BE2C (cell line): ENCODE measurements at places on chromosomes 7 and 10.

DNA sequence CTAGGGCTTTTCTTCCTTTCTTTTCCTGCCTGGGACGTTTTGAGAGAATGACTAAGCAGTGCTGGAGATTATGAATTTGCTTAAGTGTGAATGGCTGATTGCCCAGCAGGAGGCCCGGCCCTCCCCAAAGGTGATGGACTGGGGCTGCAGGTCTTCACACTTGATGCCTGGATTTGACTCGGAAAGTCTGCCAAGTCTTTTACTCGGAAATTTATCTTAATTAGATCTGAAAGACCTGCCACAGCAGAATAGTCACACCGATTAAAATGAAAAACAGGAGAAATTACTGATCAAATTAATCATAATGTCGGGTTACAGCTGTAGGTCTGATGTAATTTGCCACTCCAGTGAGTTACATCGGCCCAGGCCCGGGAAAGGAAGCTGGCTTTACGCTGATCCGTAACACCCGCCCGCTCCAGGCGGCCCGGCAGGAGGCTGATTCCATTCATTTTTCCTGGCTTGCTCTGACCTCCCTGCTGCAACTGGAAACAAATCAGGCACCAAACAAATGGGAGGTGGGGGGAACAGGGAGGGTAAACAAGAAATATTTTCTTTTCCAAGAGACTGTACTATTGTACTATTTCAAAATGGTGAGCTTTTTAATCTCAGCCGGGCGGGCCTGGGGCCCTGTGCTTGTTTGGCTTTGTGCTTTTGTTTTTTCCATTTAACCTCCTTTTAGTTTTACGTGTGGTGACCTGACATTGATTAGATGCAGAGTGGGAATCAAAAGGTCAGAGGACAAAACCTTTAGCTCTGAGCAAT, 212.4 kb upstream of the YAE1 start:
- peak; percentile 47 for DNase-seq

- DNase-seq = no peak
Measured at GRCh38 chr7:78212476-78213060, 414.0 kb downstream of the PHTF2 start.

GRCh38 chr10:69292459-69292858, 14.2 kb downstream of the HK1 start:
- DNase-seq = no peak

- DNase-seq = no peak
Measured at GRCh38 chr7:22921386-22922086, 92.4 kb downstream of the HYCC1 start.

DNA sequence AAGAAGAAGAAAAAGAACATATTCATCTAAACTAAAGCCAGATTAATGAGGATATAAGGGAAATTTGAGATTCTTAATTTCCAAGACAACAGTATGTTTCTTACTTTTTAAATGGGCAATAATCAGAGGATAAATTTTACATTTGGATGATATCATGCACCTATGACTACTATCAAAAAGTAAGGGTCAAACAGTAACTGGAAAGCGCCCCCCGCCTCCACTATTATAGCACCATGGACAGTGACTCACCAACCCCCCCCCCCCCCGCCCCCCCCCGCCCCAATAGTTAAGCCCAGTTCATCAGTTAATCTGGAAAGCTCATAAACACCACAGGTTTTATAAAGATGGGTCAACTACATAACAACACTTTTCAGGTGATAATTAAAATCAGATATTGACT, 194.3 kb upstream of the DGKB start:
- no peak for DNase-seq

GRCh38 chr7:121313220-121313792, 15.5 kb upstream of the WNT16 start:
- no peak for DNase-seq

DNA sequence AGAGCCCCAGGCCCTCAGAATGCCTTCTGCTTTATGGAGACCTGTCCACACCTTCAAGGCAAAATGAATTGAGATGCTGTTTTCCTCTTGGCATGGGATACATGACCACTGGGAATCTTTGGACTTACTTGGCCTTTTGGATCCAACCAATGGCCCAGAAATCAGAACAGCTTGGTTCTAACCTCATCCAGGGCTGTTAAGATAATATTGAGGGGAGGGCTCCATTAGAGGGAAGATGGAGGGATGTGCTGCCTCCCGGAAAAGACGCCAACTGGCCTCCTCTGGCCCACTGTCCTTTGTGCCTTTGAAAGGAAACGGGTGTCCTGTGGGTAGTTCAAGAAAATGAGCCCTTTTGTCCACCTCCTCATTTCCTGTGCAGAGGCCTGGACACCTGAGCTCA, 530.9 kb downstream of the KCNMA1 start:
- DNase-seq = no peak

DNA sequence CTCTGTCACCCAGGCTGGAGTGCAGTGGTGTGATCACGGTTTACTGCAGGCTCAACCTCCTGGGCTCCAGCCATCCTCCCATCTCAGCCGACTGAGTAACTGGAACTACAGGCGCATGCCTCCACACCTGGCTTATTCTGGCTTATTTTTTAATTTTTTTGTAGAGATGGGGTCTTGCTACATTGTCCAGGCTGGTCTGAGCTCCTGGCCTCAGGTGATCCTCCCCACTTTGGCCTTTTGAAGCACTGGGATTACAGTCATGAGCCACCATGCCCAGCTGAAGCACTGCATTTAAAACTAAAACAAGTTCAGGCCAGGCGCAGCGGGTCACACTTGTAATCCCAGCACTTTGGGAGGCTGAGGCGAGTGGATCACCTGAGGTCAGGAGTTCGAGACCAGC, 8.0 kb downstream of the SH3PXD2A start:
- no peak for DNase-seq

GRCh38 chr7:129188372-129188891, at the start of gene SMO:
TSS of gene SMO (plus strand) at chr7:129188633. CDS start at chr7:129189152, 519 bp downstream.
- DNase-seq = peak; percentile 36

DNA sequence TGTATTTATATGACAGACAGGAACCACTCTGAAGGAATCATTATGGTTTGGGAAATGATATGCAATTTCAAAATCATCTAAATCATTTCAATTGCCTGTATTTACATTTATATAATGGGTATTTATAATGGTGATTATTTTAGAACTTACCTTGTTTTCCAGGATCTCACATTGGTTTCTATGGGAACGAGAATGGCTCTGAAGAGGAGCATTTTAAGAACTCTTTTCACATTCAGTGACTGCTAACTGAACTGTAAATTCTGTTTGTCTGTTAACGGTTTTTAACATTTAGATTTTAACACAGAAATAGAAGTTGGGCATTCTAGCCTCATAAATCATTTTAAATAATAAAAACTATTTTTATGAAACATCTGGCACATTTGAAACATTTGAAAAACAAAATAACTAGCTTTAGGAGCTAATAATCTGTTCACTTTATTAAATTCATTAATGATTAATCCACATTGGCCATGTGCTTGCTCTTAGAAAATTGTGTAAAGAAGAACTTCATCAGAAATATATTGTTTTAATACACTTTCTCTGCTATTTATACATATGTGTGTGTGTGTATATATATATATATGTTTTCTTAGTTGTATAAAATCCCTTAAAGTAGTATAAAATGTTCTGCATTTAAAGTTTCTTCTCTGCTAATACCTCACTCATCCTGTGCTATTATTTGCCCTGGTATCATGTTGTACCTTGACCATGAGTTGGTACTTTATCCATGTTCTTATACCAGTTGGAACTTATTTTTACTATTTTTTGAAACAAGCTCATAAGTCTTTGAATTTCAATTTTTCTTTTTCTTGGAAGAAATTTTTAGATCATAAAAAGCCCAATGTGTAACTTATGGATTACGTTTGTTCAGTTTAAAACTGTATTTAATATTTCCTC, 8.7 kb upstream of the SEM1 start:
- no peak for DNase-seq

DNA sequence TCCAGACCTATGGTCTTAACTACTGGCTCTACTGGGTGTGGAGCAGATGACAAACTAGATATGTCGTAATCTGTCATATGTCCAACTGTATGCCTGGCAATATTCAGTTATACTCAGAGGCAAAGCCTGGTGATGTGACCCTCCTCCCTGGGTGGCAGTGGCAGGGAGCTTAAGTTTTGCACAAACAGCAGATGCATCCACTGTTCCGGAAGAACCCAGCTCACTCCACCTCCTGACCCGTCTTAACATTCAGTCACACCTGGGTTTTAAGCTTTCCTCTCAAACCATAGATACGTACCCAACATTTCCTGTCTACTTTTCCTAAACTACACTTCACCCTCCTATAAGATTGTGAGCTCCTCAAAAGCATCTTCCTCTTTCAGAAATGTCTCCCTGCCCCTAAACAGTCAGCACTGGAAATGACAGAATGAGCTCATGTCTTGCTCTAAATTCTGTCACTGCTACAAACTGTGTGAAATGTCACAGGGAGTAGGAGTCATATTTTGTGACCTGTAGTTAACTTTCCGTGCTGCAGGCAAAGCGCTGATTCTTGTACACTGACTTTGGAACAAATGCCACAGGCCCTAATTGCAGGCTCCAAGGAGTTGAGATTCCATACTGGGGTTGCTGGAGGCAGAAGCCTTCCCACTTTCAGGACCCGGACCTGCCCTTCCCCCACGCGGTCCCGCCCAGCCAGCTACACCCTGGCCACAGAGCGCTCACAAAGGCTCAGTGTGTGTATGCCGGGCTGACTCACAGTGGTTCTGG, 23.9 kb downstream of the SCD start:
- peak; percentile 36 for DNase-seq

DNA sequence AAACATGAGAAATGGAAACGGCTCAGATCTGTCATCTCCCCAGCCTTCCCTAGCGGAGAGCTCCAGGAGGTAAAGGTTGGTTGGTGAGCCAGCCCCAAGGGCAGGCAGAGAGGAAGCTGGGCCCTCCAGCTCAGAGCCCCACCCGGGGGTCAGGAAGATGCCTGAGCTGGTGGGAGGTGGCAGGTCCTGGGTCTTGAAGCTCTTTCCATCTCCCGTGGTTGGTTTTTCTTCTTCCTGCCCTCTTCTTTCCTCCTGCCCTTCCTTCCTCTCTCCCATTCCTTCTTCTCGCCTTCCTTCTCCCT, 384.2 kb upstream of the FOXK1 start:
- DNase-seq = no peak

- DNase-seq = no peak
Measured at GRCh38 chr10:124842721-124843120, 41.1 kb downstream of the ABRAXAS2 start.

DNA sequence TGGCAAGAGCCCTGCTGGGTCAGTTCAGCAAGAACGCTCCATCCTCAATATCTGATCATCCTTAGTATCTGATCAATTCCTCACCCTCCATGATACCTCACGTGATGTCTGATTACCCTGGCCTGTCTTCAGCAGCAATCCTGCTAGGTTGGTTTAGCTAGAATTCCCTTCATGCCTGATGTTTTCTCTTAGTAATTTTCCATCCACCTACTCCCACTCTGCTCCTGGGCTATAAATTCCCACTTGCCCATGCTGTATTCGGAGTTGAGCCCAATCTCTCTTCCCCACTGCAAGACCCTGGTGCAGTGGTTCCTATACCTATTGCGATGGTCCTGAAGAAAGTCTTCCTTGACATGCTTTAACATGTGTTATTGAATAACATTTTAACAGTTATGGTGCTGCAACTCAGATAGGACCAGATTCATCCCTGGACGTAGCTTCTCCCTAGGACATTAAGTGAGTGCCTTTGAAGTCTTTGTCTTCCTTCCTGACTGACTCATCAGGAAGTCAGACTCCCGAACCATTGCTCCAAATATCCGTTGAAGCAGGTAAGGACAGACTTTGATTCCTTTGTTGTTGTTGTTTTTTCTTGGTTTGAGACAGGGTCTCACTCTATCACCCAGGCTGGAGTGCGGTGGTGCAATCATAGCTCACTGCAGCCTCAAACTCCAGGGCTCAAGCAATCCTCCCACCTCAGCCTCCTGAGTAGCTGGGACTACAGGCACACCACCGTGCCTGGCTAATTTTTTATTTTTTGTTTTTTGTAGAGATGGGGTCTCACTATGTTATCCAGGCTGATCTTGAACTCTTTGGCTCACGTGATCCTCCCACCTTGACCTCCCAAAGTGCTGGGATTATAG, 29.4 kb upstream of the CLDN3 start:
- no peak for DNase-seq

GRCh38 chr10:6269953-6270867, 67.5 kb downstream of the PFKFB3 start:
- DNase-seq = no peak

GRCh38 chr7:130112093-130112492, 41.8 kb downstream of the KLHDC10 start:
- DNase-seq = no peak

- DNase-seq = no peak
Measured at GRCh38 chr10:62266611-62267010, 2.0 kb downstream of the RTKN2 start.

GRCh38 chr7:77549106-77549870, 12.2 kb downstream of the PTPN12 start:
- no peak for DNase-seq

GRCh38 chr10:60521974-60522405, 132.3 kb upstream of the ANK3 start:
- peak; percentile 60 for DNase-seq

- no peak for DNase-seq
Measured at GRCh38 chr10:21297603-21298383, 227.7 kb downstream of the SKIDA1 start.

DNA sequence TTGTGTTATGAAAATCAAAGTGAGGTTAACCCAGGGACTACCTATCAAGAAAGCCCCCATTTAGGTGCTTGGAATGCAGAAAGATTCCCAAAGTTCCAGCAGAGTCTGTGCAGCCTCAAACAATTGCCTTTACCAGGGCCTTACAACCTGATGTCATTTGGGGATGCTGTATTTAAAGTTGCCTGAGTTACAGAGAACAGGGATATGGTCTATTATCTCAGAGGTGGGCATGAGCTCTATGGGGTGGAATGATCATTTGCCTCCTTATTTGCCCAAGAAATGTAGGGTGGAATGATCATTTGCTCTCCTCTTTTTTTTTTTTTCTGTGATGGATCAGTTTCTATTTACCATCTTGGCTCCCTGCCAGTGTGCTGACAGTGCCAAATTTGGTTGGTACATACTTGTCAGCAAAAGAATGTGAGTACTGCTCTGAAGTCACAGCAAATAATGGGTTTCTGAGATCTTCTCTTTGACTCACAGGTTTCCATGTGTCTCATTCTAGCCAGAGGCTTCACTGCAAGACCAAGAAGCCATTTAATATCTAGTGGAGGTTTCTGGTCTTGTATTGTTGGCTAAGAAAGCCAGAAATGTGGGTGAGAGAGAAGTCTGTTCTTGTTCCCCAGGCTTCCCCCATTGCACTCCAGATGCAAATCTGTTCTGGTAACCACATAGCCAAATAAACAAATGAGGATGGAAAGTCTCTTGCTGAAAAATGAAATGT, 45.5 kb upstream of the ZNRF2 start:
- DNase-seq = no peak

GRCh38 chr10:110813743-110814472, 57.8 kb upstream of the PDCD4 start:
- no peak for DNase-seq

DNA sequence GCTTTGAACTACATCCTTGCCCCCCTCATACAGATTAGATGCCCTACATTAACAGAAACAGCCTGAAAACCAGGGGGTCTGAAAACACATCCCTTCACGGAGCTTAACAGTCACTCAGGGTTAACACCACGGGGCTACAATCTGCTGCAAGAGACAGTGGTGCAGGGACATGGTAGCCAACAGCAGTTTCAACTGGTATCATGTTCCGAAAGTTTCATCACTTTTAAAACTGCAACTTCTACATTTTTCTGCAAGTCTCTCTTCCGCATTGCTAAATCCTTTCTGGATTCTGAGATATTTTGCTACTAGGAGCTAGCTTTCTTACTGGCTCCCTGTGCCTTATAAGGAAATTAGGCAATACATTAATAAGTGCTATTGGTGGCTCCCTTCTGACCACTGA, 92.6 kb downstream of the JAZF1 start:
- DNase-seq = no peak
